NCI-H2081 treated with DMSO at 0.1 percent for 48 hours (cell line): ENCODE measurements at places on chromosomes 2 and 18.

DNA sequence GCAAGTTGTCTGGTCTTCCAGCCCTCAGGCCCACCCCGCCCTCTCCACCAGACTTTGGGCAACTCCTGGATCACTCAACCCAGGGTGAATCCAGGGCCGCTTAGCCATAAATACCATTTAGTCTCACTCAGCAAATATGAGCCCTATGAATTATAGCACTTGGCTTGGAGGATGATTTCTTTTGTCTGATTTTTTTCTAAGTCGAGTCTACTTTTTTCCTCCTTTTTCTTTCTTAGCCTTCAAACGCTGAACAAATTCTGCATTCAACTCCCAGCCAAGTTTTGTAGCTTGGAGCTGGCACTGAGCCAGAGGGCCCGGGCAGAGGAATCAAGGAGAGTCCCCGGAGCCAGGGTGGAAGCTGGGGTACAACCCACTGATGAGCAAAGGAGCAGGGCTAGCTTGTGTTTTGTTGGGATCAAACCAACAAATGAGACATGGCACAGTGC, 48.7 kb downstream of the SERTAD2 start:
- DNase-seq: no peak

GRCh38 chr2:169767243-169767888, 31.3 kb upstream of the SSB start:
- no peak for DNase-seq

- no peak for DNase-seq
These were observed 188.3 kb downstream of the GBX2 start for GRCh38 chr2:235979753-235980435.

DNA sequence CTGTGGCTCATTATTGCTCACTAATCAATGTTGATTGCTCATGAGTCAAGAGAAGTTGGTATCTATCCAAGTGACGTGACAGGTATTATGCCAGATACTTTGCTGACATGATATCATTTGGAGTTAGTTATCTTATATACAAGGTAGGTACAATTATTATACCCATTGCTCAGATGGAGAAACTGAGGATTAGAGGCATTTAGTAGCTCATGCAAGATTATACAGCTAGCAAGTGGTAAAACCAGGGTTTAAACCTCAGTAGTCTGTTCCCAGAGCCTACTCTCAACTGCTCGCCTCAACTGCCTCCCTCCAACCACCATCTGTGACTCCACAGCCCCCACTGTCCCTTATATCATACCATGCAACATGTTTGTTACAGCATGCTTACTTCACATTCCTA, 6.1 kb downstream of the FIGLA start:
- no peak for DNase-seq

GRCh38 chr2:162475661-162476060, 131.7 kb downstream of the GCA start:
- peak; percentile 92 for DNase-seq

DNA sequence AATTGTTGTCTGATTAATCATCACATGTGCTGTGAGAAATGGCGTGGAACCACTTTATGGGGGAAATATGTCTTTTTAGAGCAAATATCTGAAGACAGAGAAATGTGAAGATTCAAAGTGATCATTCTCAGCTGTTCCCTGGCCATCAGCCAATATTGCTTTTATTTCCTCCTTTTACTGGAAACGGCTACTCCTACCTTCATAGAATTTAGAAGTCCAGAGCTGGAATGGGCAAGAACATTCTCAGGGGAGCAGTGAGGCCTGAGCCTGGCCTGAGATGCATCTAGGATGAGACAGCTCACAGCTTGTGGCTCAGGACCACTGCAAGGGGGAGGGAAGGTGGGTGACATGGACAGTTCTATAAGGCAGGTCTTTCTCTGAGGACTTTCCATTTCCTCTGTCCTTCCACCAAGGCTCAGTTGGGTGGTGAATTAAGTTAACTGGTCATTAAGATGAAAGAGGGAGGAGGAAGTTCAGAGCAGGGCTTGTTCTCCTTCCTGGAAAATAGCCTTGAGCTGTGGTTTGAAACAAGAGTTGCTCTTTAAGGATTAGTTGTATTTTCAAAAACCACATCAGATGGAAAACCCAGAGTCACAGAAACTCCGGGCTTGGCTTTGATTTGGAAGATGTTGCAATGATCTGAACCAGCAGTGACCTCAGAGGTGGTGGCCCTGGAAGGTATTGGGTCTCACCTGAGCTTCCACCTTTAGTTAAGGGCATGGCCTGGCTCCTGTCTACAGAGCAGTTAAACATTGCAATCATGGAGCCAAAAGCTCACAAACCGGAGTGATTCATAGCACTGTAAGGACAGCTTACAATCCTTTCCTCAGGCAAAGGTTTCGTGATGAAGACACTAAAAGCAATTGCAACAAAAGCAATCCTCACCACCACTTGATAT, 144.3 kb downstream of the VAPA start:
- no peak for DNase-seq

DNA sequence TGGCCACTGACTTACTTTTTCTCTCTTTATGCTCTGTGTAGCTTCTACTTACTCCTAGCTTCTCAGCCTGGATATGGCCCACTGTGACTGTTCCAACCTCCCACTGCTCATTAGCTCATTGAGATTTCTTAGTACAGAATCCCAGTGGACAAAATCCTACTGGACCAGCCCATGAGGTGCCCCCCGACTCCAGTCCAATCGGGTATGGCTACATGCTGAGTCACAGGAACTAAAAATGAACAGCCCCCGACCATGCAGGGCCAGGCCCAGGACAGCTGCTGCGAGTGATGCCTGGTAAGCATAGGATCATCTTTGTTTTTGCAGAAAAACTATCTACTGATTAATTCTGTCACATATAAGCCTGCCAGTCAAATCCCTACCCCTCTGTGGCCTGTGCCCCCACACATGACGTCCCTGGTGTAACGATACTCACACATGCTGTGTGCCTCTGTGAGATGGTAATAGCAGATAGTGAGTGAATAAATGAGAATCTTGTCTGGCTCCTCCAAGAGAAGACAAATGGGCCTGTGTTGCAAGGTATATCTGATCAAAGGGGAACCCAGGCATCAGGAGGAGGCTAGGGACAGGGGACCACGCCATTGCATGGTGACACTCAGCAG, 85.9 kb upstream of the KLF7 start:
- DNase-seq: no peak

DNA sequence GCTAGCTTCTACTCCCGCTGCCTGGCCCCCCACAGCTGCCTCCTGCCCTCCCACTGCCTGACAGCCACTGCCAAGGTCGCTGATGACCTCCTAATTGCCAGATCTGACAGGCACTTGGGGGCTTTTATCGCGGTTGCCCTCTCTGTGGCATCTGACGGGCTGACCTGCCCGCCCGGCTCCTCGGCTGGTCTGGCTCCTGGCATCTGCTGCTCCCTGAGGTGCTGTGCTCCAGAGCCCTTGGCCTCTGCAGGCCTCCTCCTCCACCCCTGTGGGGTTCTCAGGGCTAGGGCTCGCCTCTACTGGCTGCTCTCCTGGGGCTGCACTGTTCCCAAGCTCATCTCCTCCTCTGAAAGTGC, 43.1 kb downstream of the INHBB start:
- no peak for DNase-seq

GRCh38 chr18:41150316-41150715, 804.7 kb upstream of the PIK3C3 start:
- peak; percentile 8 for DNase-seq
